ENCODE measurements at places on chromosomes 4 and X.

- no peak for DNase-seq
These were observed 599.9 kb downstream of the IL15 start for GRCh38 chr4:142236268-142236667.

GRCh38 chr4:156568484-156568883, 403.1 kb downstream of the PDGFC start:
- no peak for DNase-seq

DNA sequence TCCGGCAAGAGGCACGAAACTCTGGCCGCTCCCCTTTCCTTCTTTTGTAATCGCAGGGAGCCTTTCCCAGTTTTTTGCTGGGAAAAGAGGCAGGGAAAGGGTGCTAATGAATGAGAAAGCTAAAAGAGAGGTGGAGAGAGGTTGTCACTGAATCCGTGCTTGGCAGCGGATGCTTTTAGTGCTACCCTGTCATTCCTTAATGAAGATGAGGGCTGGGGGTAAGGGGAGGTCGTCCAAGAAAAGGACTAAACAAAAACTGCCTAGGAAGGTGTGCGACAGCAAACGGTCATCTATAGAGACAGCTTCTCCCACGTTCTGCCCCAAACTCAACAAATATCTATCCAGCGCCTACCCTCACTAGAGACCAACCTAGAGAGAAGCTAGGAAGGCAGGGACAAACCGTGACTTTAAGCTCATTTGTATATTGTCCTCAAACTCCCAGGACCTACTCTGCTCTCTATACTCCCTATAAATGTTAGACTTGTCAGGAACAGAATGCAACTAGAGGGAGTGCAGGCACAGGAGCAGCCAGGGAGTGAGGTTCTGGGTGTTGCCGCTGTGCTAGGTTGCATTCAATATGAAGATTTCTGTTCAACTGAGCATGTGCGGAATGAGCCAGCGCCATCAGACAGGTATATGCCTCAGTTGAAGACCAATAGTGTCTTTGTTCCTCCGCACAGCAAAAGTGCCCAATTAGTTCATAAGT, 777 bp upstream of the CASK start:
- DNase-seq: no peak

DNA sequence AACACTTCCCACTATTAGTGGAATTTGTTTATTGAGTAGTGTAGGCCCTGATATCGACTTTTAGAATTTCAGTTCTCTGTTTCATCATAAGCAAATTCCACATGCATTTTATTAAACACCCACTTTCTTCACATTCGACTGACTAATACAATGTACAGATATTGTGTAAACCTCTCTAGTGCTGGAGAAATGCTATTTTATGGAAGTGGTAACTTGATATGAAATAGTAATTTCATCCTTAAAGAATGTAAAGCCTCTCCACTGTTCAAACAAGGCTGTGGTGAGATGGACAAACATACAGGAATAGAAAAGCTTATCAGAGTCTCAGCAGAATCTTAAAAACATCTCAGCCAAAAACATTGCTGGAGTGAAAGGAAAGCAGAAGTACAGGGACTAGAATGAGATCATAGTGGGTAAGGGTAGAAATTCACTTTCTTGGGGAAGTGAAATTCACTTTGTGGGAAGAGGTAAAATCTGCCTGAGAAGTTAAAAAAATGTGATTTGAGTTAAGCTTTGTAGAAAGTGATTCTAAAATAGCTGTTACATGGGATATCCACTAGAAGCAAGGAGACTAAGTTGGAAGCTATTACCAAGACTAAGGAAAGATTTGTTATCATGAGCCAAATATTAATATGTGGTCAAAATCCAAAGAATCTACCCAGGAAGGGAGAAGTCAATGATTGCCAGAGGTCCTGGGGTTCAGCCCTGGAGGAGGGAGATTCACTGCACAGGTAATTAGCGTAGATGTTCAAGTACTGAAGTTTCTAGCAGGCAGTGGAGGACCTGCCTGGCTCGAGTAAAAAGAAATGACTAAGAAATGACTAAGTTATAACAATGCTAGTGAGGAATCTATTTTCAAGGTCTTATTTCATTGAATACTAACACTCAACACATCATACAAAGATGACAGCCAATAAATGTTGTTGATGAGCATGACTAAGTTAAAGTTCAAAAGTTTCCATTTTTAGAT, 398.3 kb upstream of the FAM47C start:
- DNase-seq: no peak

- DNase-seq: no peak
These were observed 55.9 kb downstream of the EIF4E start for GRCh38 chr4:98873059-98873458.
